ENCODE measurements at places on chromosomes 3 and 15.

- DNase-seq: no peak
These were observed 12.3 kb upstream of the UBA7 start for GRCh38 chr3:49826016-49826415.

DNA sequence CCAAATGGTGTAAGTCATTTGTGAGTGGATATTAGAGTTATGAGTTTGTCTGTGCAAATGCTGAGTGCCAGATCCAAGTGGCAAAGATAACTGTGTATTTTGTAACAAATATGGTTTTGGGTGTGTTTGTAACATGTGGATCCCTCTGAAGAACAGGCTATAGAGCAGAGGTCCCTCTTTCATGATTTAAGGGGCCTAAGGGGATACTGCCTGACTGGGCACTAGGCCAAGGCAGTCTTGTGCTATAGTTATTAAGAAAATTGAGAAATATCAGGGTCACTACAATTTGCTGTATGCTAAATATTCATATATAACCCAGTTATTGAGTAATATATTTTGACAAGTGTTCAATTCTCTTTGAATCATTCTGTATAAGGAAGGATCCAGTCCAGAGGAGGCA is 555.6 kb upstream of the RGMA start:
- no peak for DNase-seq

DNA sequence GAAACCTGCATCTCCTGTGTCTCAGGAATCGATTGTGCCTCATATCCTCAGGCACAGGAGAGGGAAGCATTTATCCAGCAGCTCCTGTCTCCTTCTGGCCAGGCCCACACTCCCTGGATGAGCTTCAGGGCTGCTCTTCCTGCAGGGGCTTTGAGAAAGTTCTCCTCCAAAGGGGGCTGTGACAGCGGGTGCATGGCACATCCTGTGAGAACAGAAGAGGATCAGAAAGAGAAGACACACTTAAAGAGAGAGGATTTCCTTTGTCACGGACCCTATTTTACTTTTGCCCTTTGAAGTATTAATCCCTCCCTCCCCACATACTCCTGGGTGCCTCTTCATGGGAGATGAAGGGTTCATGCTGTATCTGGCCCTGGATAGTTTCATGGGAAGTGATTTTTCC is 46.0 kb downstream of the MFSD1 start:
- no peak for DNase-seq

- DNase-seq: no peak
These were observed 142.1 kb upstream of the RAD18 start for GRCh38 chr3:9105421-9105820.

DNA sequence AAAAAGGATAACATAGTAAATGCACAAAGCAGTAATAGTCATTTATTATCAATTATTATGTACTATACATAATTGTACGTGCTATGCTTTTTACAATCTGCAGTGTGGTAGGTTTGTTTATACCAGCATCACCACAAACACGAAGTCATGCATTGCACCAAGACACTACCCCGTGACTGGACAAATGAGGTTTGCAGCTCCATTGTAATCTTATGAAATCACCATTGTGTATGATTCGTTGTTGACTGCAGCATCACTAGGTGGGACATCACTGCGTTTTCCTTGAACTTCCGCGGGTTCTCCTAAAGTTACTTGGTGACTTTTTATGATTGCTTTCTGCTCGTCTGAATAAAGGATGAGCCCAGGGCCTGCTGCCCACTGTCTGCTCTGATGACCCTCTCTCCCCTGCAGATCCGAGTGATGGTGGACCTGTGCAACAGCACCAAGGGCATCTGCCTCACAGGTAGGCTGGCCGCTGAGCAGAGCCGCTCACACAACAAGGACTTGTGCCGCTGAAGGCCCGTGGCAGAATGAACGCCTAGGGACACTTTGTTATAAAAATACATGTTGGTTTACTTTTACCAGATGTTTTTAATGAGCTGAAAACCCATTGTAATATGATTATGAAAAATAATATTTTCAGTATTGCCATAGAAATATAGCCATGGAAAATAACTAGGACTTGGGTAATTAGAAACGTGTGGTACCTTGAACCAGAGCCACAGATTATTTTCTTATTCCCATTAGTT is 35.8 kb downstream of the GLDN start:
- DNase-seq: no peak

- DNase-seq: no peak
These were observed 207.2 kb downstream of the EPHA3 start for GRCh38 chr3:89314454-89315098.

DNA sequence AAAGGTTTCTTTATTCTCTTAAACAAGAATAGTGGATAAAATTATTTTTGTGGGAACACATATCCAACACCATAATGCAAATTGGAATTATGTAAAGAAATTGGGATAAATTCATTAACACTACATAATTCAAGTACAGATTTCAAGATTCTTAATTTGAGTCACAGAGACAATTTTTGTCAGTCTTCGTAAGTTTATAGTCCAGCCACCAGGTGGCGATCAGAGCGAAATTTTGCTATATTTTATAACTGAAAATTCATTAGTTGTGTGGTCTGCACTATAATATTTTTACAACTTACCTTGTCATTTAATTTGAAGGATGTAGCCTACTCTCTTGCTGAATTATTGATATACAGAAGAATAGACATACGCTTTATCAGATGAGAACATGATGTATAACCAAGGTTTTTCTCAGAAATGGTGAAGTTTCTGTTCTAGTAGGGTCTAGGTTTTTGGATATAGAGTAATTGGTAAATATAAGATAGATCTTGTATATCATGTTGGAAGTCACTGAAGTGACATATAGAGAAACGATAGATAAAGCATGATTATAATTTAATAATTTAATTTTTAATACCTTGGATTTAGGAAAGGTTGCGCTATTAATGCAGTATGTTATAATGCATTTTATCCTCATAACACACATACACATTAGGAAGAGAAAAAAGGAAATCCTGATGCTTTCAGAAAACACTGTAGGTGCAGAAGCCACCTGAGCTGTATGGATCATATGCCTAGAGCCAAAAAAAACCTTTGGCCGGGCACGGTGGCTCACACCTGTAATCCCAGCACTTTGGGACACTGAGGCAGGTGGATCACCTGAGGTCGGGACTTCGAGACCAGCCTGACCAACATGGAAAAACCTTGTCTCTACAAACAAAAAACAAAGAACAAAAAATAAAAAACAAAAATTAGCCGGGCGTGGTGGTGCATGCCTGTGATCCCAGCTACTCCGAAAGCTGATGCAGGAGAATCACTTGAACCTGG is 31.7 kb downstream of the PLSCR4 start:
- DNase-seq: no peak

DNA sequence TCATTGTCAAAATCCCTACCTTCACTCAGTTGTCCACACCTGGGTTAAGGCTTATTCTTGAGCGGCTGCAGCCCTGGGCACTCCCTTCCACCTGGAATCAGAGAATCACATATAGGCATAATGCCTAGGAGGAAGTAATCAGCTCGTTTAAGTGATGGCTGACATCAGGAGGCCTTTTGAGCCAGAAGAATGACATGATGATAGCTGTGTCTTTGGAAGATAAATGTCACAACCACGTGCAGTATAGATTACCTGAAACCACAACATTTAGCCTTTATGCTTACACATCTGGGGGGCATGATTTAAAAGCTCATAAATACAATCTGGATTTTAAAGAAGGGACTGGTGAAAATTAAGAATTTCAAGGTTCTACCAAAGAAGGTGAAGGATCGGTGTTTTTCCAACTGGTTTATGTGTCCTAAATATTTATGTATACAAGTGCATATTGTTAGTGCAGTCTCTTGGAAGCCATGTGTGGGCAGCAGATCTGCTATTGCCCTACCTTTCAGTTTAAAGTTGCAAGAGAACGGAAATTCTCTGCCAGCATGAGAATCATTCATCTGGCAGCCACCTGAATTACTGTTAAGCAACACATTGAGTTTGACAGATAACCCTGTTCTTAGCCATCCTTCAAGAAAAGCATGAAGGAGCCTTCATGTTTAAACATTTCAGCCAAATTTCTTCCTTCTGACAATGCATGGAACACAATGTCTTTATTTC is 163.4 kb upstream of the NR2E3 start:
- no peak for DNase-seq

DNA sequence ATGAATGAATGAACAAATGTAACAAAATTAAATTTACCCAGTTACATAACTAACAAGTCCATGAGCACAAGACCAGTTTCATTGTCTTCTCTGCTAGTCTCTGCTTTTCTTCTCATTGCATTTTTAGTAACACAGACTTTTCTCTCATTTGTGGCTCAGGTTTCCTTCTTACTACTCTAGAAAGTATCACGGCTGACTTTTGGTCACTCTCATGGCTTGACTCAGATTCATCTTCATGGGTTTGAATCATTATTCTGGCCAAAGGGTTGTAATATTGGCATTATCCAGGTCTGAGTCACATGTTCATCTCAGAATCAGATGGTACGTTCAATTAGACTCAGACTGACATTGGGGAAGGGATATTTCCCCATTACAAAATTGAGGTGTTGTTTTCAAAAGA is 121.5 kb upstream of the SATB1 start:
- no peak for DNase-seq

GRCh38 chr3:158451405-158452055 is 119.5 kb upstream of the MLF1 start:
- DNase-seq: no peak

DNA sequence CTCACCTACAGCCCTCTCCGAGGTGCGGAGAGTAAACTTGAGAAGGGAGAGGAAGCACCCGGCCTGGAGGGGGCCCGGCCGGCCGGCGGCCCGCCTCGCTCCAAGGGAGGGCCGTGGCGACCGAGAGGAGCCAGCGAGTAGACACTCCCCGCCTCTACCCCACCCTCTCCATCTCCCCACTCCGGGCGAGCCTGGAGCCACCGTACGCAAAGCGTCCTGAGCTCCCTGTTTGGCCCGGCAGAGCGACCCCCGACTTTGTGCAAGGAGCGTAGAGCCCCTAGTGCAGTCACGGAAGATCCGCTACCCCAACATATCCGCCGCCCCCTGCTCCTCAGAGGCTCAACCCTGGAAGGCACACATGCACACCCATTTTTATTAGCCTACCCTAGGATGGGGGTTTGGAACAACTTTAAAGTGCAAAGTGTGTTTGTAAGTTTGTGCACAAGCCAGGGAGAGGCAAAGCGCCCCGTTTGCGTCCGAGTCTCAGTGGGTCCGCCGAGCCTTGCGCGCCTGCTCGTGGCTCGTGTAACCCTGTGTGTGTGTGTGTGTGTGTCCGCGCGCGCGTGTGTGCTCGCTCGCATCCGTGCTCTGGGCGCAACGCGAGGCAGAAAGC is 508 bp upstream of the SMAD6 start:
- DNase-seq: peak; percentile 17

- no peak for DNase-seq
These were observed 22.6 kb upstream of the CACNA2D2 start for GRCh38 chr3:50525987-50526386.

- no peak for DNase-seq
These were observed 240.8 kb upstream of the ZPLD1 start for GRCh38 chr3:102194001-102194400.

DNA sequence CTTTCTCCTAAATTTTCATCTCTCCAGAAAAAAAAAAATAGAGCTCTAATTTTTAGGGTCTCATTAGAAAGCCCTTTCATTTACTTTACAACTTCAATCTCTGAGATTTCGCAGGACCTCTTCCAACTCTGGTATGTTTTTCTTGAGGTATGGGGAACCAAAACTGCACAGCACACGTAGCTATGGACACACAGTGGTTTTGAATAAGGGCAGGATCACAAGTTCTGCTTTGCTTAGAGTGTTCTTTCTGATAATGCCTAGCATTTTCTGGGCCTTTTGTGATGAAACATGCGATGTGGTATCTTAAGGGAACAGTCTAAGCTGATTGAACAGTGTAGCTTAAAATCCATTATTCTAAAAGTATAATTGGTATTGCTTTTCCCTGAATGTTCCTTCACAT is 25.3 kb downstream of the ZNF592 start:
- DNase-seq: no peak

GRCh38 chr15:68768321-68768720 is 52.4 kb downstream of the ANP32A start:
- DNase-seq: no peak

- DNase-seq: no peak
These were observed 88.1 kb downstream of the MAGI1 start for GRCh38 chr3:65950340-65951326.

DNA sequence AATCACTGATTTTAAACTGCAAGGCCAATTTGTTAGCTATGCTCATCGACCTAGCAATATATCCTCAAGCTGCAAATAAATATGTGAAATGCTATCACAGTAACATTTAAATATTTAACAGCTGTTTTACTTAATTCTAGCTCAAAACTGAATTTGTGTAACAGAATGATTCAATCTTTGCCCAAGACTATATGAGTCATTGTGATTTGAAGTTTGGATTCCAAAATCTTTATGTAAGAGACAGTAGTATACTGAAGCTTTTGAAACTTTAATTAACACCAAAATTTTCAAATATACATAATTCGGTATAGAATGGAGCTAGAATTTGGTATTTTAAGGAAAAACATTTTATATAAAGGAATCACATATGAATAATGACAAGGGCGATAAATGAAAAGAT is 603.0 kb upstream of the ROBO2 start:
- no peak for DNase-seq

- DNase-seq: no peak
These were observed 1.3 kb upstream of the INSYN1 start for GRCh38 chr15:73754461-73754860.

GRCh38 chr15:69298697-69299441 is at the start of gene PAQR5:
Gene PAQR5 (plus strand): TSS chr15:69298912. CDS start chr15:69360081, 61,169 bp downstream.
- DNase-seq: no peak

DNA sequence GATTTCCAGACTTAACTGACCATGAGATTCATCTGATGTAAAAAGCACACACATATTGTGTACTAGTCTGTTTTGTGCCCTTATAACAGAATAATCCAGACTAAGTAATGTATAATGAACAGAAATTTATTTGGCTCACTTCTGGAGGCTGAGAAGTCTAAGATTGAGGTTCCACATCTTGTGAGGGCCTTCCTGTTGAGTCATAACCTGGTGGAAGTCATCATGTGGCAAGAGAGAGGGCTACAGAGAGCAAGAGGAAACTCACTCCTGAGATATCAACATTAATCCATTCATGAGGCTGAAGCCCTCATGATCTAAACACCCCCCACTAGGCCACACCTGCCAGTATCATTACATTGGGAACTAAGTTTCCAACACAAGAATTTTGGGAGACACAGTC is 977.6 kb downstream of the MCTP2 start:
- DNase-seq: no peak

GRCh38 chr3:169512991-169513390 is 150.5 kb downstream of the MECOM start:
- DNase-seq: no peak

GRCh38 chr3:60250206-60250605 is 1001.0 kb downstream of the FHIT start:
- no peak for DNase-seq

DNA sequence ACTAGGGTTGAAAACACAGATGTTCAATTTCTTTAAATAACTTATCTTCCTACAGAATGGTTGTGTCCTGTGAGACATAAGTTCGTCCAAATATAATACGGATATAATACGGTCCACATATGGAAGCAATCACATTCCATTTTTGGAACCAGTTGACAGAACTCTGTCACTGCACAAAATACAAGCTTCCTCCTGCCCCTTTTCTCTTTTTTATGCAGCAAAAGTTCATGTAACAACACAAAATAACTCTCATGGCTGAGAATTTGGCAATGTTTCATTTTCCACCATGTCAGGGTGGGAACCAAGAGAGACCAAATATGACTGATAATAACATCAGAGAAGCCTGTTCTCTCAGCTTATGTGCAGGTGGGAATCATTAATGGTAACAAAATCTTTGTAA is 158.1 kb upstream of the ZNF385D start:
- no peak for DNase-seq
